ENCODE measurements at places on chromosomes 16 and 17.

GRCh38 chr16:47872225-47872624 is 283.6 kb downstream of the ABCC12 start:
- DNase-seq = no peak

GRCh38 chr17:43755389-43755875 is 3.2 kb downstream of the SOST start:
- DNase-seq = no peak

DNA sequence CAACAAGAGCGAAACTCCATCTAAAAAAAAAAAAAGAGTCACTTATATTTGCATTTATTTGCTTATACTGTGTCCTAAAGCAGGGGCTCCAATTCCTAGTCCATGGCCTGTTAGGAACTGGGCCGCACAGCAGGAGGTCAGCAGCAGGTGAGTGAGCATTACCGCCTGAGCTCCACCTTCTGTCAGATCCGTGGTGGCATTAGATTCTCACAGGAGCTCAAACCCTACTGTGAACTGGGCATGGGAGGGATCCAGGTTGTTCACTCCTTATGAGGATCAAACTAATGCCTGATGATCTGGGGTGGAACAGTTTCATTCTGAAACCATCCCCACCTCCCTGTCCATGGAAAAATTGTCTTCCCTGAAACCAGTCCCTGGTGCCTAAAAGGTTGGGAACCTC is 24.9 kb downstream of the ITGB3 start:
- no peak for DNase-seq

DNA sequence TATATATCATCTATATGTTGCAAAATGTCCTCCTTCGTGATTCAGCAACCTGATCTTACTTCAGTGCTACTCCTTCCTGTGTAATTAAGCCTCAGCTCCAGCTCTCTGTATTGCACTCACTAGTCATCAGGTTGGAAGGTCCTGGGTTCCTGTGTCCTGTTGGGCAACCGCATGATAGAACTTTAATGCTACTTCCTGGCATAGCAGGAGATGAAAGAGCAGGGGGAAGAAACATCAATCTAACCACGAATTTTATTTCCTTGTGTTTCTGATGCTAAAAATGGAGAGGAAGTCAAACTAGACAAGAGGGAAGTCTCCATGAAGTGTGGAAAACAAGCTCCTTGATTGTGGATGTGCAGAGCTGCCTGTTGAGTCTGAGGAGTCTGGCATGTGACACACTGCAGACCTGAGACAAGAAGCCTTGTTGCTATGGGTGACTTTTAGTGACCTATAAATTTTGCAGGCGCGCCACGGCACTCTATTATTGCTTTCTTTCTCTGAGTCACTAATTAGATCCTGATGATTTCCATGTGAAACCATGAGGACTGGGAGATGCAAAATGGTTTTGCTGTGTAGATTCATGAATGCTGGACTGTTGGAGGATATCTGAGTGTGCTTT is 25.6 kb downstream of the IGSF6 start:
- DNase-seq = no peak

- peak; percentile 57 for DNase-seq
Measured at GRCh38 chr16:89917773-89918452, 749 bp upstream of the MC1R start.

DNA sequence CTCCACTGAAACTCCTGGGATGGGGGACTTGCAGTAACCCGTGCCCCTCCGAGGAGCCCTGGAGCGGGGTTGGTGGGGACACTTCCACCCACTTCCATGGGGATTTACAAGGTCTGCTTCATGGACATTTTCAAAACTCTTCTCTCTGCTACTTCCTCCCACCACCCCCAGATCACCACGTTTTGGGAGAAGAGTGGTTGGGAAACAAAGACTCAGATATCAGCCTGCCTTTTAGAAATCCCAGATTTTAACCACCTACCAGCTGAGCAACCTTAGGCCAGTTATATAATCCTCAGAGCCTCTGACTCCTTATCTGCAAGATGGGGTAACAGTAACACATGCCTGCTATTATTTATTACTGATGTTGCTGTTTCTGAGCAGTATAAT is 184.8 kb downstream of the CCDC182 start:
- DNase-seq = no peak

- DNase-seq = no peak
Measured at GRCh38 chr17:73757420-73757819, 113.2 kb upstream of the SDK2 start.

DNA sequence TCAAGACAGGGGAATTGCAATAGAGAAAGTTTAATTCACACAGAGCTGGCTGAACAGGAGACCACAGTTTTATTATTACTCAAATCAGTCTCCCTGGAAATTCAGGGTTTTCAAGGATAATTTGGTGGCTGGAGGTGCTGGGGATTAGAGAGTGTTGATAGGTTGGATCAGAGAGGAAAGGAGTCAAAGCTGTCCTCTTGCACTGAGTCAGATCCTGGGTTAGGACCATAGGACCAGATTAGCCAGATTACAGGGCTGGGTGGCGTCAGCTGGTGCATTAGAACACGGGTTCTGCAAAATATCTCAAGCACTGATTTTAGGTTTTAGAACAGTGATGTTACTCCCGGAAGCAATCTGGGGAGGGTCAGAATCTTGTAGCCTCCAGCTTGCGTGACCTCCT is 1.8 kb upstream of the NSMCE1 start:
- DNase-seq = no peak

DNA sequence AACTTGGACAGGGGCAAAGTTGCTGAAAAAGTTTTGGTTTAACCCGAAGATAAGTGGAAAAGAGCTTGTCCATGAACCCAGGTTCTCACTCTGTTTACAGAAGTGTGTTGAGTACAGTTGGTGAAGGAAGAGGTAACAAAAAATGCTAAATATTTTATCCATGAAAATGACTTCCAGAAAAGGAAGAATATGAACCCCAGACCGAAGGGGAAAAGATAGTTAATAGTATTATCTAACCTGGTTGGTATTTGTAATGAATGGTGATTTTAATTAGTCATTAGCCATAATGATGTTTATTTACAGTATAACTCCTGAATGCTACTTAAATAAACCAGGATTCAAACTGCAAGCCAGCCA is 574 bp upstream of the TMEM106A start:
- DNase-seq = no peak

GRCh38 chr17:50187394-50187725 is 14.1 kb downstream of the COL1A1 start:
- no peak for DNase-seq

DNA sequence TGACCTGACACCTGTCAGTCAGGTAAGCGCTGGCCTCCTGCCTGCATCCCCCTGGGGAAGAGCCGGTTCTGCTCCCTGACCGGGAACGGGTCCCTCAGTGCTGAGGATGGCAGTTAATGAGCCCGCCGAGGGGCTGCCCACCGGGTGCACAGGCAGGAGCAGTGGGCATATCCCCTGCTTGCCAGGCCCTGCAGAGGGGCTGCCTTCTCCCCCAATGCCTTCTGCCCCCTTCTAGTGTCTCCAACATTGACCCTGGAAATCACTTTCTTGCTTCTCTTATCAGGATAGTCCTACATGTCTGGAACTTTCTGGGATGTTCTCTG is 388.5 kb downstream of the SEC14L1 start:
- DNase-seq = no peak

GRCh38 chr17:47929218-47930000 is 12.0 kb upstream of the PNPO start:
- no peak for DNase-seq

DNA sequence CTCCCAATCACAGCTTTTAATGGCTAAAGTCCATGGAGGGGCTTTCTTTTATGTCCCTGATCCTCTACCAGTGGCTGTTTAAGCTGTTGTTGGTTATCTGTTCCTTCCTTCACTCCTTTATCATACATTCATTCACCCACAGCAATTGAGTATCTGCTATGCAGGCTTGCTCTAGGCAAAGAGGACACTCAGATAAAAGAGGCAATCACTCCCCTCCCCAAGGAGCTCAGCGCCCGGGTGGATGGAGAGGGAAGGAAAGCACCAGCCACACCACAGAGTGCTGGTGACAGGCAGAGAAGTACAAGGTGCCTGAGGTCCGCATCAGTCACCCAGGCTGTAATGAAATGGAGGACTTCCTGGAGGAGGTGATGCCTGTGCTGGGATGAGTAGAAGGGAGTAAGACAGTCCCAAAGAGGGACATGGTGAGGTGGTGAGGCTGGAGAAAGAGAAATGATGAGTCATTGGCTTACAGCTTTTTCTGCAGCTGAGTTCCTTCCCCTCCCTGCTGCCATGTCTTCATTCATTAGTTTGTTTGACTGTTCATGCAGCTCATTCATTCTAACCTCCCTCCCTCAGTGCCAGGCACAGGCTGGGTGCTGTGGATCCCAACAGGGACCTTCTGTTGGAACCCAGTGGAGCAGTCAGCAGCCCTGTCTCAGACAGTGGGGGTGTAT is 12.8 kb upstream of the NGFR start:
- DNase-seq = no peak

DNA sequence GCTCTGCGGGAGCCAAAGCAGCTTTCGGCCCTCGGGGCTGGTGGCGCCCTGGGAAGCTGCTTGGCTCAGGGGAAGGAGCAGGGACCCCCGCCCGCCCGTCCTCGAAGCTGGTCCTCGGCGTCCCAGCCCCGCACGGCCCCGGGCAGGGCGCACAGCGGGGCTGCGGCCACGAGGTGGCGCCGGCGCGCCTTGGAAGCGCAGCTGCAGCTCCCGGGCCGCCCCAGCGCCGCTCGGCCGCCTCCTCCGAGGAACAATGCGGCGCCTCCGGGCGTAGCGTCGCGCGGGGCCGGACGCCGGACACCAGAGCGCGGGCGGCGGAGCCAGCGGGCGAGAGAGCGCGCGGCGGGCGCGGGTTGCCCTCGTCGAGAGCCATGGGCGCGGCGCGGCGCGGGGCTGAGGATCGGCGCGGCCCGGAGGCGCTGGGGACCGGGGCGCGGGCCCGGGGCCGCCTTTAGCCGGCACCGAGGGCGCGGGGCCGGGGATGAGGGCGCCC is at the start of gene MGAT5B:
Gene MGAT5B, plus strand, starts transcription at position 229 of the 493 bp plus-strand sequence. CDS start 626 bp downstream, outside the sequence.
- DNase-seq = no peak

DNA sequence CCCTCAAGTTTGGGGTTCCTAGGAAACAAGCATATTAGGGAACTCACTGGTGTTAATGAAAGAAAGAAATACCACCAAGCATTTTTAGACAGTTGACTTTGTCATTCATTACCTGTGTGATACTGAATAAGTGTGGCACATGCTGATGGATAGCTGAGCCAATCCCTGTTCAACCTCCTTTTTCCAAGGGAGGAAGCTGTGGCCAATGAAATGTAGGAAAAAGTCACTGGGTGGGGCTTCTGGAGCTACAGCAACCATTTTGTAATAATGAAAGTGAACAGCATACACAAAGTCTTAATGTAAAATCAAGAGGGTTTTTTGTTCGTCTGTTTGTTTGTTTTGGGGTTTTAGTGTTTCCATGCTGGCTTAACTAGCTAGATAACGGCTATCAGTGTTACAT is 254.3 kb upstream of the SALL1 start:
- DNase-seq = no peak

DNA sequence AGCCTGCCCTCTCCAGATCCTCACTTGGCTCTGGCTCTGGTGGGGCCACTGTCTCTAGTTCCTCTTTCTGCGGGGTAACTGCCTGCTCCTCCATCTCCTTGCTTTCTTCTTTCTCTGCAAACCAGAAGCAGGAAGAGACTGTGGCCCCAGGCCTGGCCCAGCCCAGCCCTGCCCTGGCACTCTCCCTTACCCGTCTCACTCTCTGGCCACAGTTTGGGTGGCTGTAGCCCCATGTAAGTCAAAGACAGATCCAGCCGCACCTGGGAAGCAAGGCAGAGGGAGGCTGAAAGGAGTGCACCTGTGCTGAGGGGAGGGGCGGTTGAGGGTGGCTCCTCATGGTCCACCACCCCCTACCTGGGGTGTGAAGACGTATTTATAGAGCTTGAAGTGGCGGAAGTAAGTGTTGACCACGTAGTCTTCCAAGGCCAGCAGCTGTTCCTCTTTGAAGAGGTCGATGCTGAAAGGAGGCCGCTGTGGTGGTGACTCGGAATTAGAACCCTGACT is 2.8 kb downstream of the CFAP119 start:
- DNase-seq = no peak

DNA sequence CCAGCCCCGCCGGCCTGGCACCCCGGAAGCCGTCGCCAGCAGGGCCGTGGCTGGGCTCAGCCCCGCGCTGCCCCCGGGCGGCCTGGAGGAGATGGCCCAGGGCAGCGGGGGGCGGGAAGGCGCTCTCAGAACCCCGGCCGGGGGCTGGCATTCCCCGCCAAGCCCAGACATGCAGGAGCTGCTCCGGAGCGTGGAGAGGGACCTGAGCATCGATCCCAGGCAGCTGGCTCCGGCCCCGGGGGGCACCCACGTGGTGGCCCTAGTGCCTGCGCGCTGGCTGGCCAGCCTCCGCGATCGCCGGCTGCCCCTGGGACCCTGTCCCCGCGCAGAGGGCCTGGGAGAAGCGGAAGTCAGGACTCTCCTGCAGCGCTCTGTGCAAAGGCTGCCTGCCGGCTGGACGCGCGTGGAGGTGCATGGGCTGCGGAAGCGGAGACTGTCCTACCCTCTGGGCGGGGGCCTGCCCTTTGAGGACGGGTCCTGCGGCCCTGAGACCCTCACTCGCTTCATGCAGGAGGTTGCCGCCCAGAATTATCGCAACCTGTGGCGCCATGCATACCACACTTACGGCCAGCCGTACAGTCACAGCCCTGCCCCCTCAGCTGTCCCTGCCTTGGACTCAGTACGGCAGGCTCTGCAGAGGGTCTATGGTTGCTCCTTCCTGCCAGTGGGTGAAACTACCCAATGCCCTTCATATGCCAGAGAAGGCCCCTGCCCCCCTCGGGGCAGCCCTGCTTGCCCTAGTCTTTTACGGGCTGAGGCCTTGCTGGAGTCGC is 551 bp downstream of the WDR81 start:
- no peak for DNase-seq

GRCh38 chr17:40921026-40921425 is 16.4 kb downstream of the KRT23 start:
- no peak for DNase-seq

DNA sequence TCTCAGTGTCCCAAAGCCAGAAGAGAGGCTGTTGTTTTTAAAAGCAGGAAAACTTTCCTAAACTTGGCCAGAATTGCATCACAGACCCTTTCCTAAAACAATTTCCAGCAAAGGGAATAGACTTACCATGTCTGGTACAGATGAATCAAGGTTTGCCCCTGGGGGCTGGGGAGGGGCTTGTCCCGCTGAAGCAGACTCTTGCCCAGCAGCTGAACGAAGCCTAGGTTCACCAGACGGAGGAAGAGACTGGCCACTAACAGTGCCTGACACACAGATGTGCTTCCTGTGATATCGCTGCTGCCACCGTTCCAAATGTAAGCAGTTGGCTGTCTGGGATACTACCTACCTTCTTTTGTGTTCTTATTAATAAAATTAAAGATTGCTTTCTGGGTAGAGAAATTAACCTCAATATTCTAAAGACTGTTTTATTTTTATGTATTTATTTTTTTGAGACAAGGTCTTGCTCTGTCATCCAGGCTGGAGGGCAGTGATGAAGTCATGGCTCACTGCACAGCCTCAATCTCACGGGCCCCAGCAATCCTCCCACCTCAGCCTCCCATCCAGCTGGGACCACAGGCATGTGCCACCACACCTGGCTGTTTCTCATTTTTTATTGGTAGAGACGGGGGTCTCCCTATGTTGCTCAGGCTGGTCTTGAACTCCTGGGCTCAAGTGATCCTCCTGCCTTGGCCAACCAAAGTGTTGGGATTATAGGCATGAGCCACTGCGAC is 13.5 kb downstream of the PRCD start:
- DNase-seq = no peak

- no peak for DNase-seq
Measured at GRCh38 chr16:3520413-3520812, 19.6 kb downstream of the CLUAP1 start.

GRCh38 chr17:30476726-30477082 is 504 bp upstream of the GOSR1 start:
- peak; percentile 45 for DNase-seq
